Activated naive CD4-positive, alpha-beta T cell treated with anti-CD3 and anti-CD28 coated beads for 36 hours (primary cell): ENCODE measurements at places on chromosomes 1 and 21.
A peak's percentile ranks its signal among the peaks of the same experiment; 100 is the strongest.

GRCh38 chr1:97621955-97622354 is 298.9 kb downstream of the DPYD start:
- DNase-seq, result no peak
- H3K27ac ChIP-seq, result no peak overlapping the region
- H3K36me3 ChIP-seq, result peaks cover 2% of the 10 kb centered on the region
- H3K4me3 ChIP-seq, result no peak overlapping the region
- no peaks in the 10 kb centered on the region for H3K27me3 ChIP-seq

DNA sequence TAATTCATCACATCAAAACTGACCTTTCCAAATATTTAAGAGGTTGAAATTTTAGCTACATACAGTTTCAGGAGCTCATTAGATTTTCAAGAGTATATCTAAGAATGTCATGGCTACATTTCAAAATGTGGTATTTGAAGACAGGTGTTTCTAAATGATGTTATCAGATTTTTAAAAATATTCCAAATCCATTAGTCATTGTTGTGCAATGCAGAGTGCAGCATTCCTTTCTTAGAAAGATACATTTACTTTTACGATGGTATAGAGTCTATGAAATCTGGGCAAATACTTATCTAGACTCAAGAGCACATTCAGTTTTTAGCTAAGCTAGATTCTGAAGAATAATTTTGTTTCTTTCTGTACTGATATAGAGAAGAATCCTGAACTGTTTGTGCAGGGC is 230.3 kb downstream of the CHRM3 start:
- H3K27ac ChIP-seq, result no peak overlapping the region
- H3K36me3 ChIP-seq, result no peaks in the 10 kb centered on the region
- H3K27me3 ChIP-seq, result peaks cover 2% of the 10 kb centered on the region
- H3K4me3 ChIP-seq, result no peak overlapping the region
- no peaks in the 10 kb centered on the region for H3K4me1 ChIP-seq

- no peak overlapping the region for H3K27ac ChIP-seq
- DNase-seq, result no peak
- no peaks in the 10 kb centered on the region for H3K36me3 ChIP-seq
- H3K27me3 ChIP-seq, result no peaks in the 10 kb centered on the region
- H3K4me1 ChIP-seq, result no peaks in the 10 kb centered on the region
- no peak overlapping the region for H3K4me3 ChIP-seq
Observed at GRCh38 chr1:201222125-201222524, 31.5 kb downstream of the IGFN1 start.

GRCh38 chr1:15020943-15021745 is 132.4 kb upstream of the TMEM51 start:
- no peaks in the 10 kb centered on the region for H3K36me3 ChIP-seq
- H3K4me3 ChIP-seq, result no peak overlapping the region
- no peaks in the 10 kb centered on the region for H3K4me1 ChIP-seq
- H3K27me3 ChIP-seq, result no peaks in the 10 kb centered on the region
- no peak overlapping the region for H3K27ac ChIP-seq

DNA sequence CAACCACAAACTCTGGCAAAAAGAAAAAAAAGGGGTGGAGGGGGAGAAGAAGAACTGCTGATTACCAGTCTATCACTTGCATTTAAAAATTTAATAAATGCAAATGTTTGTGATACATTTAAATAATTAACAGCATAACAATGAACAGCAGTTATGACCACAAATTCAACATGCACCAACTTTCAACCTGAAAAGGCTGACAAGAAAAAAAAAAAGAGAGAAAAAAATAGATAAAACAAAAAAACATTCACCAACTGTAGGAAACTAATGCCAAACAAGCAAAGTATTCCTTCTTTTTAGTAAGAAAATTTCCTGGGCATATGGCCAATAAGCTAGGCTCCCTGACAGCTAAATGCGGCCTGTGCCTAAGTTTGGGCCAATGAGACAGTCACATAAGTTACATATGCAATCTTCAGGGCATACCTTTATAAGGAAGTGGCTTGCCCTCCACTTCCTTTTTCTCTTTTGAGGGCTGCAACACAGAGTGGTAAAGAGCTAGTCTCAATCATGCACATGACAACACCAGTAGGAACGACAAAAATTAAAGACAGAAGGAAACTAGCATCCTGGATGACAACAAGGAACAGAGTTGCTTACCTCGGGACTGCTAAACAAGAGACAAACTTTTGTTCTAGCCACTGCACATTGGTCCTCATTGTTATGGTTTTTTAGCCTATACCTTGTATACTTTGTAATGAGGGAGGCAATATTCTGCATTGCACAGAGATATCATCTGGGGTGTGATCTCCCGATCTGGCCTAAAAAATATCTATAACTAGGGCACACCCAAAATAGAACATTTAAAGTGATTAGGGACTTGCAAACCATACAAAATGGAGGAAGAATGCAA is 24.2 kb upstream of the PHTF1 start:
- peak overlapping the region; percentile 36 for H3K4me3 ChIP-seq
- H3K27me3 ChIP-seq, result no peaks in the 10 kb centered on the region
- peak; percentile 60 for DNase-seq
- peaks cover 41% of the 10 kb centered on the region for H3K4me1 ChIP-seq
- peak overlapping the region; percentile 95 for H3K27ac ChIP-seq
- peaks cover 4% of the 10 kb centered on the region for H3K36me3 ChIP-seq

- no peak overlapping the region for H3K4me3 ChIP-seq
- no peak overlapping the region for H3K27ac ChIP-seq
- peaks cover 2% of the 10 kb centered on the region for H3K27me3 ChIP-seq
- DNase-seq, result no peak
- no peaks in the 10 kb centered on the region for H3K36me3 ChIP-seq
- H3K4me1 ChIP-seq, result no peaks in the 10 kb centered on the region
Observed at GRCh38 chr1:82377201-82377884, 576.6 kb downstream of the ADGRL2 start.

GRCh38 chr21:37766129-37766528 is 150.1 kb downstream of the KCNJ6 start:
- peaks cover 4% of the 10 kb centered on the region for H3K27me3 ChIP-seq
- H3K27ac ChIP-seq, result no peak overlapping the region
- H3K4me3 ChIP-seq, result no peak overlapping the region
- no peak for DNase-seq
- H3K4me1 ChIP-seq, result no peaks in the 10 kb centered on the region
- no peaks in the 10 kb centered on the region for H3K36me3 ChIP-seq
